ENCODE measurements at places on chromosomes 4 and X.

DNA sequence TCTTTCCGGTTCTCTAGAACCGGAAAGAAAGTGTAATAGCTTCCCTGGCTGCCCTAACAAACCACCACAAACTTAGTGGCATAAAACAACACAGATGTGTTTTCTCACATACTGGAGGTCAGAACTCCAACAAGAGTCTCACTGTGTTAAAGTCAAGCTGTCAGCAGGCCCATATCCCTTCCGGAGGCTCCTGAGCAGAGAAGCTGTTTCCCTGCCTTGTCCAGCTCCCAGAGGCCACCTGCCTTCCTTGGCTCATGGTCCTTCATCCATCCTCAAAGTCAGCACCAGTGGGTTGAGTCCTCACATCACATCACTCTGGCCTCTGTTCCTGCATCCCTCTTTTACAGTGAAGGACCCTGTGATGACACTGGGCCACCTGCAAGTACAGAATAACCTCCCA, 49.8 kb upstream of the HMX1 start:
- no peak for DNase-seq

DNA sequence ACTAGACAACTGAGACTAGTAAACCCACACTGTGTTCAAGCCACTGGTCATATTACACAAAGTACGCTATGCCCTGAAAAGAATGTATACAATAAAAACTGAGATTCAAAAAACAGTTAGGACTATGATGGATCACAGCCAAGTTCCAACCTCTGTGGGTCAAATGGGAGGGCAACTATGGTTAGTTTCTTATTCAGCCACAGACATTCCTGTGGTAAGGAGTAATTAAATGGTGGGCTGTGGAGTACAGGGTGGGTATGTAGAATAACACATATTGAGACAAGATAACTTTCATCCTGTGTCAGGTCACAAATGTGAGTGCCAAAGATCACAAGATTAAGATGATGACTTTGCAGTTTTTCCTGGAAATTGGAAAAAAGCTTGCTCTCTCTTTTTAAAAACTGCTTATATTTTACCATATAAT, 167.2 kb downstream of the NPNT start:
- peak; percentile 81 for DNase-seq

GRCh38 chrX:54181202-54181953, 1.7 kb downstream of the FAM120C start:
- no peak for DNase-seq

- DNase-seq: no peak
Observed at GRCh38 chr4:148054275-148054674, 322.4 kb downstream of the ARHGAP10 start.

DNA sequence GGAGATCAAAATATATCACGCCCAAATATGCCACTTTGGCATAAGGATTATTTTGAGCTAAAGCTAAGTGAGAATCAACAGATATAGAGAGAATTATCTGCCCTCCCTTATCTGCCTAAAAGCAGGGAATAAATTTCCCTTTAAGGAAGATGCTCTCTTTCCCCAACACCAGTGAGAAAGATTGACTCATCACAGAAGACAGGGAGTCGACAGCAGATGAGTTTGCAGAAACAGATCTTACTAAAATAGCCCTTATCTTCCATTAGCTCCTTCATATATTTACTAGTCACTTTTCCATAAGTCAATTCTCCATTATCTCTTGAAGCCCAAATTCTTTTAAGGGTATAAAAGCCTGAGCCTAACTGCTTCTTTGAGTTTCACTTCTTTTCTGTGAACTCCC, 156.6 kb downstream of the CAMK2D start:
- no peak for DNase-seq

- no peak for DNase-seq
Observed at GRCh38 chrX:2500803-2501558, at the start of the genes DHRSX and ZBED1. TSS of gene DHRSX (minus strand) at chrX:2500976. CDS start at chrX:2500925, 51 bp downstream. TSS of gene ZBED1 (minus strand) at chrX:2500976. CDS start at chrX:2490719, 10,257 bp downstream.

DNA sequence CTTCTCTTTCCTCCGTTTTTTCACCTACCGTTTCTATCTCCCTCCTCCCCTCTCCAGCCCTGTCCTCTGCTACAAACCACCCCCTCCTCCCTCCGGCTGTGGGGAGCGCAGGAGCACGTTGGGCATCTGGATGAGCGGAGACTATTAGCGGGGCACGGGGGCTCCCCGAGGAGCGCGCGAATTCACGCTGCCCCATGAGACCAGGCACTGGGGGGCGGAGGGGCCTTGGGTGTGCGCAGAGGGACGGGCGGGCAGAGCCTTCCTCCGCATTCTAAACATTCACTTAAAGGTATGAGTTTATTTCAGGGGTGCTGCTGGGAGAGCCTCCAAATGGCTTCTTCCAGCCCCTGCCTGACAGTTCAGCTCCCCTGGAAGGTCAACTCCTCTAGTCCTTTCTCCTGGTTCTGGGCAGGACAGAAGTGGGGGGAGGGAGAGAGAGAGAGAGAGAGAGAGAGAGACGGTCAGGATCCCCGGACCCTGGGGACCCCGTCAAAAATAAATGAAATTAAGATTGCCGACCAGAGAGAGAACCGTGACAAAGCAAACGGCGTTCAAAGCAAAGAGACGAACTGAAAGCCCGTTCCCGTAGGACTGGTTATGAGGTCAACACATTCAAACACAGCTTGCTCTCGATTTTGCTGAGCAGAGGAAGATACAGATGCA, 5.0 kb downstream of the SHOX start:
- peak; percentile 19 for DNase-seq
